ENCODE measurements at places on chromosomes 4 and X. TPM values are rescaled to one million over a fixed set of nuclear protein-coding genes. Genes with fewer than 3 reads are reported as not detected.

DNA sequence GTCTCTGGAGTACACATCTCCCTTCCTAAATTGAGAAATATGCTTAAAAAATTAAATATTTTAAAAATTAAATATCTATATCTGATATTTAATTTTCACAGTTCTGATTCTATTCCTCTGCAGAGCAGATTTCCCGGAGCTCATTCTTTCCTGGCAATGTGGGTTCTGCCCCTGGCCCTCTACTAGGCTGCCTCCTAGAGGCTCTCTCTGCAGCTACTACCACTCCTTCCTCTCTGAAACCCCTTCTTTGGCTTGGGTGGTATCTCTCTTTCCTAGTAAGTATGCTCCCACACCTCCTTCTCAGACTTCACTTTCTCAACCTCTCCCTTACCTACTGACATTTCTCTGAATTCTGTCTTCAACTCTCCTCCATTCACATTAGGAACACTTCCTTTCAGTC, 45.3 kb downstream of the RPGR start:
- no peak for DNase-seq

GRCh38 chrX:10054396-10054795, 87.2 kb downstream of the CLDN34 start:
- no peak for DNase-seq

The SSX2B gene
- total RNA-seq, result not detected

- DNase-seq, result no peak
Measured at GRCh38 chr4:95831166-95831565, 8.7 kb upstream of the PDHA2 start.

The VSIG1 gene
- total RNA-seq, result 0.91 TPM

The DAPP1 gene
- not detected for total RNA-seq

The PASD1 gene
- not detected for total RNA-seq

Data from Caki2 (cell line).